ENCODE measurements at places on chromosomes 7 and 10.

- no peak for DNase-seq
Observed at GRCh38 chr7:110090110-110090820, 1000.7 kb upstream of the LRRN3 start.

- no peak for DNase-seq
Observed at GRCh38 chr7:141785706-141786552, 4.1 kb upstream of the TAS2R5 start.

GRCh38 chr10:112535531-112535951 is 88.5 kb downstream of the VTI1A start:
- DNase-seq: no peak

GRCh38 chr10:109891105-109891504 is 32.2 kb downstream of the XPNPEP1 start:
- DNase-seq: no peak

DNA sequence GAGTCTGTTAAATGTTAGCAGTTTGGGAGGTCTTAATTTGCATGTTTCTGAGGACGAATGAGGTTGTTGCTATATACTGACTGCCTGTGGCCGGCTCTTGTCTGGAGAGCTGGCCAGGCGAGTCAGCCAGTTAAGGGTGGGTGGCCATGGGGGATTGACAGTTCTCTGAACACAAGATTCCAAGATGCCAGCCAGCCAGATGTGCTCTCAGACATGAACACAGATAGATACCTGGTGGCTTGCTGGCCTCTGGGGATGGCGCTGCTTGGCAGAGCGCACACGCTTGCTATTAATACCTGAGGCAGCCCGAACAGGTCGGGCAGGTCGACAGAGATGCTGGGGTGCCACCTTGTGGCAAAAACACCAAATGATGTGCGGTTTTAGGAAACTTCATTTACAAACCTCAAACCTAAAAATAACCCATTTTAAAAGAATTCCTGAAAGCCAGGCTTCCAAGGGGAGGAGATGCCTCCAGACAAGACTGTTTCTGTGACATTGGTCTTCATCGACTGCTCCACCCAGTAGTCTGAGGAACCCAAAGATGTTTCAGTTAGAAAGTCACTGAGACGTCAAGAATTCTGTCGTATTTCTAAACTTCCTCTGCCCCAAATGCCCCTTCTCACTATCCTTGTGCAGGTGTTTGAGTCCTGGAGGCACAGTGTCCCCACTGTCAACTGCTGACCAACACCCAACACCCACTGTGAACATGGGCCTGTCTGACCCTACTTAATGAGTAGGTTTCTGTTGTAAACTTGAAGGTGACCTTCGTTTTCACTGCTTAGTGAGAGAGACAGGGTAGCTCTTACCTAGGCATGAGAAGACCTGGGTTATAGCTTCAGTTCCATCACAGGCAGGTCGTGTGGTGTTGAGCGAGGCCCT is 123.4 kb downstream of the NT5C2 start:
- peak; percentile 49 for DNase-seq

DNA sequence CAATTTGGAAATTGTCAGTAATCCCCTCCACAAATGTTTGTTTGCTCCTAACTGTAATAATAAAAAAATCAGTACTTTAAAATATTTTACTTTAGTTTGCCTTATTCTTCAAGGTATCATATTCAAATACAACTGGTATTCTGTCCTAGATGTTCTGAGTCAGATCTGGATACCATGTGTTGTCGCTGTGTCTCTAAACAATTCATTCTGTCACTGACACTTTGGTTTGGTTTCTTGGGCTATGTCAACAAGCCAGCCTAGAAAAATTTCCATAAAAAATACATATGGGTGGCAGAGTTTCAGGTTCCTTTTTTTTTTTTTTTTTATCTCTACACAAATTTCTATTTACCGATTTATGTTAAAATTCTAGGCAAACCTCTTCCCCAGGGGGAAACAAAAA is 33.2 kb upstream of the SEMA3D start:
- DNase-seq: no peak

DNA sequence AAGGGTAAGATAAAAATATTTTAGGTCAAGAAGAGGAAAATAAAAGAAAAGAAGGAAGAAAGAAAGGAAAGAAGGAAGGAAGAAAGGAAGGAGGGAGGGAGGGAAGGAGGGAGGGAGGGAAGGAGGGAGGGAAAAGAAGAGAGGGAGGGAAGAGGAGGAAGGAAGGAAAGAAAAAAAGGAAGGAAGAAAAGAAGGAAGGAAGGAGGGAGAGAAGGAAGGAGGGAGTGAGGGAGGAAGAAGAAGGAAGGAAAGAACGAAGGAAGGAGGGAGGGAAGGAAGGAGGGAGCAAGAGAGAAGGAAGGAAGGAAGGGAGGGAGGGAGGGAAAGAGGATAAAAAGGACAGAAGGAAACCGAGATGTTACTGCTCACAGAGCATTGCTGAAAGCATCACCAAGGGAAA is 209.5 kb upstream of the PITRM1 start:
- DNase-seq: no peak

DNA sequence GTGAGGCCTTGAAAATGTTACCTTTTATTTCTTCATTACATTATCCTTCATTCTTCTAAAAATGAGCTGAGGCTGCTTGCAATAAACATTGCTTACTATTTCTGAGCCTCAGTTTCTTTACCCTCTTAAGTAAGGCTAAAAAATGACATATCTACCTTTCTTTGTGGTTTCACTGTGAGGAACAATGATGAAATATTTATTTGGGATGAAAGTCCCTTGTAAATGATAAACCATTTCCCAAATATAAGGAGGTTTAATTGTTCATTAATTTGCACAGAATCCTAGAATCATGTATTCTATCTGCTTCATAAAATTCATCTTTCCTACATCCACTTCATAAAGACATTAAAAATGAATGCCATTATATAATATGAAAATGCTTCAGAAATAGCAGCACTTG is 27.9 kb downstream of the ZC3HAV1 start:
- no peak for DNase-seq

- no peak for DNase-seq
Observed at GRCh38 chr7:46537191-46537905, 616.3 kb upstream of the IGFBP3 start.

- DNase-seq: no peak
Observed at GRCh38 chr7:148850564-148850963, 33.5 kb downstream of the EZH2 start.

GRCh38 chr10:15791816-15792524 is 68.3 kb downstream of the MINDY3 start:
- DNase-seq: no peak

DNA sequence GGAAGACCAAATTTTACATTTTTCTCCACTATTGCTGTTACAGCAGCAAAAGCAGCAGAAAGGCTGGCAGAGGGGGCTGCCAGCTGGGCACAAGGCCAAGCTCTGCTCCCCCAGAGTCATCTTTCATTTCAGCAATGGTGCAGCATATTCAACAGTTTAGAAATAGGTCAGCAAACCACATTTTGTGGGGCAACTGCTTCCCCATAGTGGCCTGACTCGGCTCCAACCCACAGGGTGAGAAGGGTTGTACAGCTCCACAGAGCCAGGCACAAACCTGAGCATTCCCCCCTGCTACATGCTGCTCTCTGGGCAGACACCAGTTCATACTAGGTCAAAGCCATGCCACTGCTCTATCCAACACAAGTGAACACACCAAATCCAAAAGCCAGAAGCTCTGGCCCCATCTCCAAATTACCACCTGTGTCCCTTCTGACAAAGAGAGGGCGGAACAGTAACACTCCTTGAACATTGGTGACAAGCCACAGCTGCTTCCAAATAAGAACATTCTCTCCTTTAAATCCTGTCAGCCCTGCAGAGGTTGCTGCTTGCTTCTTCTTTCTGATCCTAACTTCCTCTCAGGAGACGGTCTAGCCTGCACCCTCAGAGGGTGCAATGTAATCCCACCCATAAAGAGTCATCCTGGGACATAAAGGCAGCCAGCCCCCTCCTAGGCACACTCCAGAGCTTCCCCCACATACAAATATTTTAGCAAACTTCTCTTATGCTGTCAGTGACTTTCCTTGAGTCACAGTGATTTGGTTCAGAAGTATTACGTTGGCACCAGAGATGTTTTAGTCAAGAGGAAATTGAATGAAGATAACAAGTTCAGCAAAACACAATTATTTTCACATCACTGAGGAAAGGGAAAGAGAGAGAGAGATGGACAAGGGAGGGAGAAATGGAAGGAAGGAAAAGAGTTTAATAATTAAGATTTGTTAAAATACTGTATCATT is 39.0 kb upstream of the SLIT1 start:
- no peak for DNase-seq

DNA sequence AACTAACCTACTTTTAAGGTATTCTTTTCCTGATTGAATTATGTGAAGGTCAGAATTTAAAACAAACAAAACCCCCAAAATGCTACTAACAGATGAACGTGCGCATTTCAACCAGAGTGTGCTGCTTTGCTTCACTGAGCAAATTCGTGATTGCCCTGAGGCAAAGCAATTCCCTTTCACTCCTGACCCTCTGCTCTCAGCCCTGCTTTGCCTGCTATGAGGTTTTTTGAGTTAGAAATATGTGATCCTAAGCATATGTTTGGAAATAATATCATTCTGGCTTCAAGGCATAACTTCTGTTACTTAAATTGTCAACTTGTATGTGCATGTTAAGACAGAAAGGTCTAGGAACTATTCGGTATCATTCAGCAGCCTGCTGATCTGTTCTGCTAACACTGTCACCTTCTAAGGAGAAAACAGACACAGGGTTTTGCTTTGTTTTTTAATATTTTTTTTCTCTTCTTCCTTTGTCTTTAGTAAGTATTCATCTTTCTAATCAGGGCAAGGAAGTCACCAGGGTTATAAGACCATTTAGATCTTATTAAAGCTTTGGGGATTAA is 124.2 kb downstream of the GNAT3 start:
- DNase-seq: no peak
